ENCODE measurements at places on chromosomes 5 and 9.
A peak's percentile ranks its signal among the peaks of the same experiment; 100 is the strongest.

- DNase-seq = no peak
Observed at GRCh38 chr5:179774442-179774841, 19.3 kb upstream of the LTC4S start.

DNA sequence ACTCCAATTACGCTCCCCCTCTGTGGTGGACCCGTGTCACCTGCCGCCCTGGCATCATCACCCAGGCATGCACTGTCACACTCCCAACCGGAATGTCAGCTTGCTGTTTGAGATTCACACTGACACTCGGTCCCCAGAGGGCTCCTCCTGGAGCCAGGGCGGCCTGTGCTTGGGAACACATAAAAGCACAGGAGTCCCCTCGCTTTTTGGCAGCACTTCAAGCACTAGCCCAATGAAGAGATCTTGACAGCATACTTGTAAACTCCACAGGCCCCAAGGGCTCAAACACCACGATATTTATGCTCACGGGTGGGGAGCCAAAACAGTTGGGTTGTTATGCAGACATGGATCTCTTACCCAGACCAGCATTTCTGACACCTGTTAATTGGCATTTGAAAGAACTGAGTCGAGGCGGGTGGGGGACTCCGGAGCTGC lies 90.8 kb upstream of the EGFLAM start:
- no peak for DNase-seq

- DNase-seq = no peak
Observed at GRCh38 chr9:134918646-134919045, 934 bp upstream of the FCN1 start.

- DNase-seq = no peak
Observed at GRCh38 chr9:89001917-89002540, 10.8 kb downstream of the S1PR3 start.

- no peak for DNase-seq
Observed at GRCh38 chr5:157976429-157976828, 117.5 kb upstream of the CLINT1 start.

- DNase-seq = no peak
Observed at GRCh38 chr5:1435369-1435768, 9.9 kb downstream of the SLC6A3 start.

- DNase-seq = peak; percentile 11
Observed at GRCh38 chr9:108859459-108860114, 2.5 kb upstream of the ACTL7A start.

Data from fibroblast of mammary gland (primary cell).